ENCODE measurements at places on chromosomes 2 and 18.

DNA sequence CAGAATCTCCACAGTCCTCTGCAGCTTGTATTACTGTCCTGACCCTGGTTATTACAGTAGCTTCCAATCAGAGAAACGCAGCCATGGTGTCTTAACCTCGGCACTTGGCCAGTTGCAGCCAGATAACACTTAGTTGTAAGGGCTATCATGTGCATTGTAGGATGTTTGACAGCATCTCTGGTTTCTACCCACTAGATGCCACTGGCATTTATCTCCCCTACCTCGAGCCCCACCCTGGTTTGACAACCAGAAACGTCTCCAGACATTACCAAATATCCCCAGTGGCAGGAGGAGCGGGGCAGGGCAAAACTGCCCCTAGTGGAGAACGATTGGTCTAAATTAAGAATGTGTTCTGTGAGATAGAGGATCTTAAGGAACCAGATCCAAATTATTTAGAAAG is 13.1 kb downstream of the DSG2 start:
- DNase-seq, result no peak

- DNase-seq, result no peak
Measured at GRCh38 chr2:221845021-221845365, 272.9 kb upstream of the EPHA4 start.

GRCh38 chr2:27133195-27133875 is 1.1 kb downstream of the PREB start:
- peak; percentile 63 for DNase-seq

DNA sequence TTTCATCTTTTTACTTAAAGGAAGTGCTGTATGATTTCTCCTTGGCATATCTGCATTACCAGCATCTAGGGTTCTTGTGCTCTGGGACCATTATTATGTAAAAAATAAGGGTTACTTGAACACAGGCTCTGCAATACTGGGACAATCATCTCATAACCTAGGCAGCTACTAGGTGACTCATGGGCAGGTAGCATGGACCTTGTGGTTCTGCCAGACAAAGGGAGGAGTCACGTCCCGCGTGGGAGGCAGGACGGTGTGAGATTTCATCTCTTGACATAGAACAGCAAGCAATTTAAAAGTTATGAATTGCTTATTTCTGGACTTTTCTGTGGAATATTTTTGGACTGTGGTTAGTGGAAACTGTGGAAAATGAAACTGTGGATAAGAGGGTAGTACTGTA is 34.1 kb downstream of the ASAP2 start:
- DNase-seq, result no peak

DNA sequence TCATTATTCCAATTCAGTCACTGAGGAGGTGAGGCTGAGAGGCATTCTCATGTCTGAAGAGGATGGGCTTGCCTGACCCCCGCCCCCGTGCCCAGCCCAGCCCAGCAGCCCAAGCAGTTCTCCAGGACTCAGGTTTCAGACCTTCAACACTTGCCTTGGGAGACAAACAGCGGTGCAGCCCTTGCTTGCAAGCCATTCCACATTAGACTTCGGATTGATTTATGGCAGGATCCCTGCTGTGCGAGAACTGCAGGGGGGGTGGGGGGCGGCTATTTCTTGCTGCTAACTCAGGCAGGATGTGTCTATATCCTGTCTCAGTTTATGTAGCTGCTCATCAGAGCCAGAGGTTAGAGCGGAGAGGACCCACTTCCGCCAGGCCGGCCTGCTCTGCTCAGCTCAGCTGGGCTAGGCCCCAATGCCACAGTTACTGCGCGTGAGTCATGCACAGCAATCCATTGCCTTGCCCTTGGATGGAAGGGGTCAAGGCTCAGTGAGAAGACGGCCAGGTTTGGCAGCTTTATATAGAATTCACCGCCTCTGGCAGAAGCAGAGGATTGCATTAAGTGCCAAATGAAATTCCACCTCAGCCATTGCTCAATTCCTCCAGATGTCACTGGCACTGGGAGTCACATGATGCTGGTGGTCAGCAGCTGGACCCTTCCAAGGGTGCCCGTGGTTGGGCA is 1.8 kb downstream of the GYPC start:
- DNase-seq, result peak; percentile 95

GRCh38 chr2:125224830-125225229 is 1199.7 kb downstream of the CNTNAP5 start:
- no peak for DNase-seq

GRCh38 chr2:100291152-100291970 is 30.9 kb downstream of the LONRF2 start:
- DNase-seq, result no peak

DNA sequence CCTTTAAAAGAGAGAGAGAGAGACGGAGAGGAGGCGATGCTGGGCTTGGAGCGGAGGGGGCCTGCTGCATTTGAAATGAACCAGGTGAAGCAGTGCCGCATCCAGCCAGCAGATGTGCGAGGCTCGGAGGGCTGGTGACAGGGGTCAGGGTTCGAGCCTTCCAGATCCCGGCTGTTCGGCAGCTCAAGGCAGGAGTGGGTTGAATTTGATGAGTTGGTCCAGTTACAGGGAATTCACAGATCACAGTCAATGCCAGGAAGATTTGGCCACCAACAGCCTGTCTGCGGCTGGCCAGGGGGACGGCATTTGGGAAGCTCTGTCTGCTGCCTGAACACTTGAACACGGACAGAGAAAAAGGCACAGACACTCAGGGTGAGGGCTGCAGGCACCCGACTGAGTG is 48.6 kb downstream of the PTGR3 start:
- DNase-seq, result no peak

DNA sequence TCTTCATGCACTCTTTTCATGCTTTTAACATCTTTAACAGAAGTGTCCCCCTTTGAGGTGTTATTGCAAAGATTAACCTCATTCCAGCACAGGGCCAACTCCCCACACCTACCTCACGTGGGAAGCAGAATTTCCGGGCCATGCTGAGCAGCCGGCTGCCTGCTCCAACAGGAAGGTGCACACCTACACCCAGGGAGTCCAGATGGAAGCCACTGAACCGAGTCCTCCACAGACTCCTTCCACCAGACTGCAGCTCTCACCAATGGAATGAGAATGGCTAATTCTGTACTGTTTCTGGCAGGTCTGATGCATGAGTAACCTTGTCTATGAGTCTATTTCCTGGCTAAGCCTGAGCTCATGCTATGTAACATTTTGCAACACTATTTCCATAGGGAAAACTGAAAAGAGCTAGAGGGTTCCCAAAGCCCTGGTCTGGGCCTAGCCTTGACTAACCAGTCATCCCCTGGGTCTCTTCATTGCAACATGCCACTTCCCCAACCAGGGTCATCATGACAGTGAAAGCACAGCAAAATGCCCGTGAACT is 11.0 kb downstream of the ERFE start:
- DNase-seq, result peak; percentile 34

GRCh38 chr18:76098674-76099411 is 396.2 kb downstream of the ZNF516 start:
- DNase-seq, result no peak

DNA sequence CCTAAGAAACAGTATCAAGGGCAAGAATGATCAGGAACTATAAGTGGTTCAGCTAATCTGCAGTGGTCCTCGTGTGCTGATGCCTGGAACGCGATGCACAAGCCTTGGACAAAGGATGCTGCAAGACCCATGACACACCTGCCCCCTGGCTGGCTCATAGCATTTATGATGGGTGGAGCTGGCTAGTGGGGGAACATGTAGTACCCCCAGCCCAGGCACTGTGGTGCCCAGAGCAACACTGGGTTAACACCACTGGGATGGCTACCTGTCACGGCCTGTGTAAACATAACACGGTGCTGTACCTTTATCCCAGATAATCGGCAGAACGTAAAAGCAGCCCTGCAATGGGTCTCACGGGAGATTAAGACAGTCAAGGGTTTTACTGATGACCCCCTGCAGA is 60.3 kb upstream of the PEX13 start:
- no peak for DNase-seq

- DNase-seq, result no peak
Measured at GRCh38 chr2:216482640-216483039, 16.0 kb upstream of the RPL37A start.

DNA sequence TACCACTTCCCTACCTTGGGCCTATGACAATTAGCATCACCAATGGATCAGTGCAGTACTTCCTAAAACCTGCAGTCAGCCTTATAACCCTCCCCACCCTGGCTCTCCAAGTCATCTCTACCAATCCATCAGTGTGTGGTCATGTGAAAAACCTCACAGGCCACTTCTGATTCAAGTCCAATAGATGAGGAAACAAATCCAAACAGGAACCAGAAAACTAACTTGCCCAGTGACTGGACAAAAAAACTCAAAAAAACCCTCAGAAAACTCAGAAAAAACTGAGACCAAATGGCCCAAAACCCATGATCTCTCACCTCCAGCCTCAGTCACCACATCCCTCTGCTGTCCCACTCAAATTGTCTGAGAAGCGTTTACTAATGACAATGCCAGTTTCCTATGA is 43.3 kb downstream of the TGFA start:
- DNase-seq, result no peak

DNA sequence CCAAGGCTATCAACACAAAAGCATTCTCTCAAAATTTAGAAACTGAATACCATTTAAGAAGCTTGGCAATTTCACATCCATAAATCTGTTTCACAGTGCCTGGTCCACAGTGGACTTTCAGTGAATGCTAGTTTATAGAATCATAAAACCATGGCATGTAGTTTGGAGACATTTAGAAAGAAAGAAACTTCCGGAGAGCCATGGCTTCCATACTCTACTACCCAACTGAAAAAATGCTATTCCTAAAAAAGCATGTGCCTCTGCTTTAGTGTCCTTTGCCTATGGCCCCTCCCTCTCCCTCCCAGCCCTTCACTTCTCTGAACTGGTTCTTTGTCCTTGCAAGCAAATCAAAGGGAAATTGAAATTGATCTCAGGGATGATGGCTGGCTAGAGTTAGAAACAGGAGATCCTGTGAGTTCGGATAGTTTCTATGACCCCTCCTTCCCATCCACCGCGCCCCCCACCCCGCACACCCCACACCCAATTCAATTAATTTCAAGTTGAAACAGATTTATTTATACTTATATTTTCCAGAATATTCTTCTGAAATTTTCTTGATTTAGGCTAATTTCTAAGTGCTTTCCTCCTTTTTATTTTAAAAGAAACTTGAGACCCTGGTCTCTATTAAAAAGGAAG is 248.3 kb downstream of the TRIB2 start:
- DNase-seq, result no peak

GRCh38 chr2:66080127-66080526 is 354.8 kb upstream of the MEIS1 start:
- no peak for DNase-seq

DNA sequence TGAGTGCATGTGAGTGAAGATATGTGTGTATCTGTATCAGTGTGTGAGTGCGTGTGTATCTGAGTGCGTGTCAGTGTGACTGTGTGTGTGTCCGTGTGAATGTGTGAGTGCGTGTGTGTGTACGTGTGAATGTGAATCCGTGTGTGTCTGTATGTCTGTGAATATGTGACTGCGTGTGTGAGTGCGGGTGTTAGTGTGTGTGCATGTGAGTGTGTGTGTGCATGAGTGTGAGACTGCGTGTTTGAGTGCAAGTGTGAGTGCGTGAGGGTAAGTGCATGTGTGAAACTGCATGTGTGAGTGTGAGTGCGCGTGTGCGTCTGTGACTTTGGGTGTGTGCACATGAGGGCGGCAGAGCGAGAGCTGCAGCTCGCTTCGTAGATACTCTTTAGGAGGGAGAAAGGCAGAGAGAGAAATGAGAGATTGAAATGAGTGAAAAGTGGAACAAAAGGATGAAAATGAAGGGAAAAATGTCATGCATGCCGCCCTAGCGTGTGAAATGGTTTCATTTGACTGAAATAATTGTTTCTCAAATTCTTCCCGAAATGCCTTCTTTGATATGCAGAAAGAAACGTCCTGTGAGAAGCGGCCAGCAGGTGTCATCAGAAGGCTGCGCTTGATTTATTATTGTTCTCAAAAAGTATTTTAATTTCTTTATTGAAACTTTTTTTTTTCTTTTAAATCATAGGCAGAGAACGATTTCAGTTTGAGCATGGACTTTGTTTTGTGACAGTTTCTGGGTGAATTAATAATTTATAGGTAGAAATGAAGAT is 25.6 kb downstream of the ZNF407 start:
- no peak for DNase-seq

DNA sequence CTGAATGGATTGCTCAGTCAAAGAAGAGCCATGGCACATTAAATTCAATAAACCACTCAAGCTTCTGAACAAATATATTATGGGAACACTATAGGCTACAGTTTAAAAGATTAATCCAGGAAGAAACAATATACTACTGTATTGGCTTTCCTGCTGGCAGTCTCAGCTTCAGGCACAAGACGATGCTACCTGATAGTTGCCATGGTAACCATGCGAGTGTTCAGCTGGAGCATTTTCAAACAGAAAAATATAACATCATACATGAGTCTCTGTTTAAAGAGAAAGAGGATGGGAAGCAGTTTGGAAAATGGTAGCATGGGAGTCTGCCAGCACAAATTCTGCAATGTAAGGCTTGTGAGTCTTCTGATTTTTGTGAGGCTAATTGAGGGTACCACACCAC is 65.9 kb upstream of the CPO start:
- DNase-seq, result no peak

DNA sequence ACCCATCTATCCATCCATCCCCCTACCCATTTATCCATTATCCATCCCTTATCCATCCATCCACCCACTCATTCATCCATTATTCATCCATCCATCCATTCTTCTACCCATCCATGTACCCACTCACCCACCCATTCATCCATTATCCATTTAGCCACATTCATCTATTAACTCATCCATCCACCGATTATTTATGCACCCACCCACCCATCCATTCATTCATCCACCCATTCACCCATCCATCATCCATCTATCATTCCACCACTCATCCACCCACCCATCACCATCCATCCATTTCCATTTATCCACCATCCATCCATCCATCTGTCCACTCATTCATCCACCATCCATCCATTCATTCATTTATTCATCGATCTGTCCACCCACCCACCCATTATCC is 137.4 kb upstream of the CTDP1 start:
- no peak for DNase-seq

- no peak for DNase-seq
Measured at GRCh38 chr2:6917761-6918421, 679 bp downstream of the RNF144A start.

DNA sequence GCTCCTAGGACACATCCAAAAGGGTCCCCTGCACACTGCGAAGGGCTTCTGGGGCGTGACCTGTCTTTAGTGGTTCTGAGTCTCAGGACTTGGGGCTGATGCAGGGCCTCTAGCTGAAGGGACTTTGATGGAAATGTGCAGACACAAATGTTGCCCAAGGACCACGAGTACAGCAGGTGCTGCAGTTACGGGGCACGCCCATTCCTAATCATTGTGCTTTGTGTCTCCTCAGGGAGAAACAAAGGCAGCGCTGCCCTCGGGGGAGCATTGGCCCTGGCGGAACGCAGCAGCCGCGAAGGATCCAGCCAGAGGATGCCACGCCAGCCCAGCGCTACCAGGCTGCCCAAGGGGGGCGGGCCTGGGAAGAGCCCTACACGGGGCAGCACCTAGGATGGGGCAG is 8.0 kb downstream of the TUBA3E start:
- DNase-seq, result no peak

DNA sequence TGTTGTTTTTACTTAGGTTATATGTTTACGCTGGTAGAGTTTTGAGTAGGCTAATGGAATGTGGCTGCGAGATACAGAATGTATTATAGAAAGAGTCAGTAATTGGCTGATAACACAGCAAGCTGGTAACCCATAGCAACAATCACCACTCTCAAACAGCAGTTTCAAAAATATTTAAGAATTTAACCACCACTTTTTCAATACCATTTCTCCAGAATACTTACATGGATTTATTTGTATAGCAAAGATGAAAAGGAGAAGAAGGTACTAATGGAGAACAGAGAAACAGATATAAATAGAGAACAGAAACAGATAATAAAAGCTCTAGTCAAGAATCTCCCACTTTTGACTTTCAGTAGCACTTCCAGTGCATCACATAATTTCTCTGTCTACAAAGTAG is 188.3 kb upstream of the SLC39A10 start:
- DNase-seq, result no peak

Measured in gastrocnemius medialis (tissue), 4 donors.